Transverse colon (tissue), 4 donors: ENCODE measurements at places on chromosomes 2 and 18.

- DNase-seq: no peak
These were observed 24.9 kb downstream of the MYO7B start for GRCh38 chr2:127560201-127560930.

GRCh38 chr2:46690825-46691224 is 211.5 kb downstream of the TMEM247 start:
- no peak for DNase-seq

- no peak for DNase-seq
These were observed 34.9 kb upstream of the TFCP2L1 start for GRCh38 chr2:121319941-121320340.

DNA sequence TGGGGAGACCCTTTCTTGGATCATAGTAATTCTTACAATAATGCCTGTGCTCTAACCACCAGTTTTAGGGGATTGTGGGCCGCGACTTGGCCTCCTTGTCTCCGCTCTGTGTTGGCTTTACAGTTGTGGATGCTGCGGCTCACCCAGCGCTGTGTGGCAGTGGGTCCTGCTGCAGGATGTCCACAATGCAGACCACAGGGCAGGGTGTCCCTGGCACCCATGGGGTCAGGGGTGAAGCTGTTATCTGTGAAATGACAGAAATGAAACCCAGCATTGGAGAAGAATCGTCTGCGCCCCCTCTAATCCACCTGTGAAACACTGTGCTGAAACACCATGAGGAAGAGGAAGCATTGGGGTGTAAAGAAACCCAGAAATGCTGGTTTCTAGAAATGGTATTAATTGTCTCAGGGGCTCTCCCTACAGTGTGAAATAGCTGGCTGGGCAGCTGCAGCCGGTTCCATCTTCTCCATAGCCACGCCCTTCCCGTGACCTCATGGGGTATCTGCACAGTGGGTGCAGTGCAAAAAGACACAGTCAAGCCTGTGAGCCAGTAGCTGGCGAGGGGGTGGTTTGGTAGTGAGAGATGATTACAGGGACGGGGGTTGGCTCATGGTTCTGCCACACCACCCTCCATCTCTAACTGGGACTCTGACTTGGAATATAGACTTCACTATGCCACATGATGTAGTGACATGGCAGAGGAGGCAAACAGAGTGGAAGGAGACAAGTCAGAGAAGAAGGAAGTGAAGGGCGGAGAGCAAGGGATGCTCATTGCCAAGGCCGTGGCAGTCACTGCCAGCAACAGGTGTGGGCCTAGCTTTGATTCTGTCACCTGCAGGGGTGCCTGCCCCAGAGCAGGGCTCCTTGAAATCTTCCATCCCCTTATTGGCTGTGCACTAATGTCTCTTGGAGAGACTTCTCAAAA is 16.2 kb downstream of the INPP4A start:
- peak; percentile 68 for DNase-seq

- peak; percentile 45 for DNase-seq
These were observed 62.4 kb downstream of the TANC1 start for GRCh38 chr2:159030674-159031380.

- DNase-seq: no peak
These were observed 278.0 kb upstream of the EPHA4 start for GRCh38 chr2:221850076-221850475.
